Articular chondrocyte of knee joint (primary cell): ENCODE measurements at places on chromosomes 5 and 9. TPM values are rescaled to one million over a fixed set of nuclear protein-coding genes. Genes with fewer than 3 reads are reported as not detected.

MYORG gene
- total RNA-seq = 1.6 and 1.7 TPM in 2 replicates

LNPEP gene
- 67.6 and 68.0 TPM in 2 replicates for total RNA-seq

SLIT3 gene
- total RNA-seq = 1.5 and 1.7 TPM in 2 replicates

MARCHF3 gene
- 3.8 and 4.1 TPM in 2 replicates for total RNA-seq

CDKN2B gene
- total RNA-seq = 2.5 and 5.9 TPM in 2 replicates

FAM193B gene
- total RNA-seq = 23.1 and 23.7 TPM in 2 replicates

SOX30 gene
- total RNA-seq = under 0.01 TPM in 1 of 2 replicates, not detected in the other

PCDHGA7 gene
- 9.0 and 10.6 TPM in 2 replicates for total RNA-seq

CYSRT1 gene
- 0.52 and 0.76 TPM in 2 replicates for total RNA-seq

FTMT gene
- not detected in 2 replicates for total RNA-seq

HSPB3 gene
- 0.13 and 0.54 TPM in 2 replicates for total RNA-seq

SPATA6L gene
- 1.8 TPM in 2 replicates for total RNA-seq
